Chondrocyte (in vitro differentiated cells): ENCODE measurements at places on chromosomes 4 and X. TPM values are rescaled to one million over a fixed set of nuclear protein-coding genes. Genes with fewer than 3 reads are reported as not detected.

Gene SCLT1
- 11.1 to 23.8 TPM (median 12.3 TPM) in 3 replicates for total RNA-seq

Gene CAPN6
- total RNA-seq, result 0.13 to 0.29 TPM (median 0.17 TPM) in 3 replicates

Gene NR0B1
- total RNA-seq, result not detected in 3 replicates

Gene DGKK
- not detected in 3 replicates for total RNA-seq

Gene ZRSR2
- 12.2 to 21.4 TPM (median 13.9 TPM) in 3 replicates for total RNA-seq

Gene INTU
- 6.1 to 11.4 TPM (median 10.9 TPM) in 3 replicates for total RNA-seq

Gene BMX
- not detected in 3 replicates for total RNA-seq

Gene GCNA
- 3.1 to 4.2 TPM (median 3.2 TPM) in 3 replicates for total RNA-seq

Gene EVC2
- total RNA-seq, result 2.8 to 5.5 TPM (median 5.5 TPM) in 3 replicates

Gene RAB41
- total RNA-seq, result not detected in 3 replicates

Gene SCML1
- 8.4 to 9.4 TPM (median 8.7 TPM) in 3 replicates for total RNA-seq

Gene GPR82
- not detected in 3 replicates for total RNA-seq

Gene IBSP
- total RNA-seq, result 0.90 to 0.95 TPM in 2 of 3 replicates, not detected in the other

Gene FAT1
- 663 to 672 TPM (median 671 TPM) in 3 replicates for total RNA-seq

- H3K36me3 ChIP-seq, result no peaks in the 10 kb centered on the region
- no peaks in the 10 kb centered on the region for H3K4me1 ChIP-seq
- DNase-seq, result no peak
- H3K4me3 ChIP-seq, result no peak overlapping the region
Measured at GRCh38 chrX:4964112-4964511, 1250.7 kb upstream of the PRKX start.

- no peak overlapping the region for H3K4me3 ChIP-seq
- DNase-seq, result no peak
- H3K27ac ChIP-seq, result no peak overlapping the region
- H3K27me3 ChIP-seq, result peaks cover 3% of the 10 kb centered on the region
Measured at GRCh38 chr4:172900900-172901299, 267.7 kb upstream of the GALNT7 start.

- H3K27ac ChIP-seq, result no peak overlapping the region
- no peak overlapping the region for H3K4me3 ChIP-seq
- DNase-seq, result no peak
- H3K4me1 ChIP-seq, result no peaks in the 10 kb centered on the region
Measured at GRCh38 chrX:104913348-104913747, 307.1 kb downstream of the TEX13A start.

GRCh38 chr4:148649652-148650331, 207.6 kb upstream of the NR3C2 start:
- no peak for DNase-seq
- no peak overlapping the region for H3K27ac ChIP-seq
- no peak overlapping the region for H3K4me3 ChIP-seq
- H3K4me1 ChIP-seq, result no peaks in the 10 kb centered on the region
- no peaks in the 10 kb centered on the region for H3K27me3 ChIP-seq

DNA sequence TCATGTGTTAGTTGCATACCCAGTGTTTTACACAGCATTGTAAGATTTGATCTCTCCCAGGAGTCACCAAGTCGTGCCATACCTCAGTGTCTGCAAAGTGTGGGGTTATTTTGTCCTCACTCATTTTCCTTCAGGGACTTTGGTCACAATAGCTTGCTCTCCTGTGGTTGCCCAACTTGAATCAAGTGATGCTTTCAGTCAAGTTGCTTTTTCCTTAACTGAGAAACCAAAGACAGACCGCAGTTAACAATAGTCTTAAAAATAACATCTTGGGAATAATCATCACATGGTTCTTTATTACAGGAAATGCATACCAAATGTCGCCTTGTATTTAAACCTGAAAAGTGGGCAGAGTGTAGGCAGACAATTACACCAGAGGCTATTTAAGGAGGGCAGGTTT, 44.5 kb upstream of the NDP start:
- H3K27ac ChIP-seq, result no peak overlapping the region
- DNase-seq, result no peak
- H3K4me3 ChIP-seq, result no peak overlapping the region
- H3K4me1 ChIP-seq, result peaks cover 9% of the 10 kb centered on the region
- H3K36me3 ChIP-seq, result no peaks in the 10 kb centered on the region

DNA sequence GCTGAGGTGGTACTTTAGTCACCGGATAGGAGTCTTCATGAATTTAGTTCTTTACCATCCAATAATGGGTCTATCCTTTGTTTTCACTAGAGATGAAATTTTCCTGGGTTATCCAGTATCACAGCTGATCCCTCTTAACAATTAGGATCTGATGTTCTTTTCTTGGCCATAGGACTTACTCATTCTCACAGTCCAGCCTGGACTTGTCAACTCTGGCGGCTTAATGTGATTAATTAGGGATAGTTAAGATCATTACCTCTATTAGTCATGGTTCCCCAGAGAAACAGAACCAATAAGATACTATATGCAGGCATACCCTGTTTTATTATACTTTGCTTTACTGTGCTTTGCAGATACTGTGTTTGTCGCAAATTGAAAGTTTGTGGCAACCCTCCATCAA, 272.7 kb upstream of the FAT4 start:
- peaks cover 4% of the 10 kb centered on the region for H3K36me3 ChIP-seq
- H3K27me3 ChIP-seq, result no peaks in the 10 kb centered on the region
- no peak overlapping the region for H3K4me3 ChIP-seq
- DNase-seq, result no peak
- H3K4me1 ChIP-seq, result peaks cover 32% of the 10 kb centered on the region

GRCh38 chr4:18366892-18367291, 345.3 kb upstream of the LCORL start:
- no peak overlapping the region for H3K4me3 ChIP-seq
- no peak for DNase-seq
- H3K27me3 ChIP-seq, result peaks cover 9% of the 10 kb centered on the region
- H3K4me1 ChIP-seq, result peaks cover 9% of the 10 kb centered on the region
- no peak overlapping the region for H3K27ac ChIP-seq

- no peak overlapping the region for H3K27ac ChIP-seq
- H3K4me1 ChIP-seq, result peaks cover 16% of the 10 kb centered on the region
- H3K4me3 ChIP-seq, result no peak overlapping the region
- no peaks in the 10 kb centered on the region for H3K27me3 ChIP-seq
- H3K36me3 ChIP-seq, result no peaks in the 10 kb centered on the region
Measured at GRCh38 chr4:140269369-140269768, 104.1 kb upstream of the SCOC start.

DNA sequence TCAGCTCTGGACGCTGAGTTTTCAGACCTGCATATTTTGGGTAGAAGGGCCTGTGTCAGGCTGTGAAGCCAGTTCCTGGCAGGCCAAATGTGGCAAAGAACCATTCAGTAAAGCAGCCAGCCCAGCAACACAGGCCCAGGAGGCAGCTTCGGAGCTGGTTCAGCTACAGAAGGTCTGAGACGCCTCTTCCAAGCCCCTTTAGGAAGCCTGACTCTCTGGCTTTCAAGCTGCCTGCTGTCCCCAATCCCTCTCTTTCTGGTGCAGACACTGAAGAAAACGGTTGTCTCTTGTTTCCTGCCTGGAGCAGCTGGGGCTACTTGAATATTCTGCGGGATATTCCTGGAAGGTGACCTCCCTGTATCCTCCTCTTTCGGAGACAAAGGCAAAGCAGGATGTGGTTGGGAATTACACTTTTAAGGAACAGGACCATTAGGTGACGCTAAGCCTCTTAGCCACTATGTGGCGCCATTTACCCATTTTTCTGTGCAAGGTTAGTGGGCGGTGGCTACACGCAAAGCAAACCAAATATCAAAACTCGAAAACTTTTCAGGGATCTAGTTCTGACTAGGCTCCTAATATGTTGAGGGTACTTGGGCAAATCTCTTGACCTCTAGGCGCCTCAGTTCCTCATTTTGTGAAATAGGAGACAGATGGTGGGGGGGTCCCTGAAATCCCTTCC, 47.2 kb upstream of the LAS1L start:
- DNase-seq, result no peak
- no peak overlapping the region for H3K4me3 ChIP-seq
- peaks cover 6% of the 10 kb centered on the region for H3K27me3 ChIP-seq
- no peaks in the 10 kb centered on the region for H3K4me1 ChIP-seq
- no peaks in the 10 kb centered on the region for H3K36me3 ChIP-seq

DNA sequence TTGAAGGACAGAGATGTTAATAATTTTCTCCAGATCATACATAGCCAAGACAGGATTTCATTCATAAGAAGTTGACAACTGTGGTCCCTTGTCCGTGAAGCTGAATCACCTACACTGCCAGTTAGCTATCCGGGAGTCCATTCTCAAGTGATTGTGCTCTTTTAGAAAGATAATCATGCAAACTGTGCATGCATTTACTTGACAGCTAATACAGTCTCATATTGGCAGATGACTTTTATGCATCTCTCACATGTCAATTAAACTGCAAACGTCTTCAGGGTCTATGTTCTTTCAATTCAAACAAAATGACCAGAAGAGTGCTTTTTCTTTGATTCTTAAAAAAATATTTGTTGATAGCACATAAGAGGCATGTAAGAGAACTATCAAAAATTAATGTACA, 1572.9 kb downstream of the C4orf33 start:
- no peaks in the 10 kb centered on the region for H3K4me1 ChIP-seq
- DNase-seq, result no peak
- H3K4me3 ChIP-seq, result no peak overlapping the region
- H3K27ac ChIP-seq, result no peak overlapping the region
- no peaks in the 10 kb centered on the region for H3K36me3 ChIP-seq

DNA sequence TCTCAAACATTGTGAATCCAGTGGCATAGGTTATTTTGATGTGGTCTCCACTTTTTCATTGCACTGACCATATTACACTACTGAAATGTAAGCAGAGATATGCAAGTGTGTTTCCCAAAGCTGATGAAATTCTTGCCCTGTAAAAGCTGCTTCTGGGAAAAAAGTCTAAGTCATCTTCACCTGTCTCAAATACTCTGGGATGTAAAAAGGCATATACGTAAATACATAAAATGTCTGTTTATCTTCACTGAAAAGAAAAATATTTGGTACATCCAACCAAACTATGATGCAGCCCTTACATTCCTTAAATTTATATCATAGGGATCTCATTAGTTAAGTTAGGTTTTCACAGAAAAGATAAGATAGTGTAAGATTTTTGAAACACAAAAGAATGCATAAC, 7.9 kb downstream of the KDR start:
- no peak overlapping the region for H3K27ac ChIP-seq
- H3K4me3 ChIP-seq, result no peak overlapping the region
- no peak for DNase-seq
- H3K27me3 ChIP-seq, result peaks cover 16% of the 10 kb centered on the region
- H3K36me3 ChIP-seq, result peaks cover 1% of the 10 kb centered on the region
- no peaks in the 10 kb centered on the region for H3K4me1 ChIP-seq

- no peak overlapping the region for H3K4me3 ChIP-seq
- H3K4me1 ChIP-seq, result no peaks in the 10 kb centered on the region
- peaks cover 1% of the 10 kb centered on the region for H3K36me3 ChIP-seq
- no peak overlapping the region for H3K27ac ChIP-seq
Measured at GRCh38 chr4:69849969-69850368, 10.0 kb downstream of the SULT1E1 start.

- H3K4me1 ChIP-seq, result peaks cover 24% of the 10 kb centered on the region
- peak within 1 kb of the TSS; percentile 81 for H3K4me3 ChIP-seq
- H3K36me3 ChIP-seq, result no peaks in the 10 kb centered on the region
- peaks cover 6% of the 10 kb centered on the region for H3K27me3 ChIP-seq
- DNase-seq, result peak; percentile 98
Measured at GRCh38 chrX:91434351-91435168, at the start of gene PABPC5. PABPC5 (plus strand) TSS chrX:91434839; CDS start chrX:91435578, 739 bp downstream.

- peaks cover 1% of the 10 kb centered on the region for H3K36me3 ChIP-seq
- H3K27me3 ChIP-seq, result no peaks in the 10 kb centered on the region
- H3K4me3 ChIP-seq, result no peak overlapping the region
- no peak overlapping the region for H3K27ac ChIP-seq
Measured at GRCh38 chrX:134528960-134529359, 69.0 kb downstream of the HPRT1 start.

- H3K4me1 ChIP-seq, result peaks cover 43% of the 10 kb centered on the region
- H3K36me3 ChIP-seq, result no peaks in the 10 kb centered on the region
Measured at GRCh38 chrX:110412971-110413726, 54.5 kb downstream of the RTL9 start.

- peaks cover 10% of the 10 kb centered on the region for H3K4me1 ChIP-seq
- H3K4me3 ChIP-seq, result no peak overlapping the region
- H3K27me3 ChIP-seq, result no peaks in the 10 kb centered on the region
- H3K36me3 ChIP-seq, result no peaks in the 10 kb centered on the region
Measured at GRCh38 chr4:76499461-76499860, 64.4 kb downstream of the SHROOM3 start.

DNA sequence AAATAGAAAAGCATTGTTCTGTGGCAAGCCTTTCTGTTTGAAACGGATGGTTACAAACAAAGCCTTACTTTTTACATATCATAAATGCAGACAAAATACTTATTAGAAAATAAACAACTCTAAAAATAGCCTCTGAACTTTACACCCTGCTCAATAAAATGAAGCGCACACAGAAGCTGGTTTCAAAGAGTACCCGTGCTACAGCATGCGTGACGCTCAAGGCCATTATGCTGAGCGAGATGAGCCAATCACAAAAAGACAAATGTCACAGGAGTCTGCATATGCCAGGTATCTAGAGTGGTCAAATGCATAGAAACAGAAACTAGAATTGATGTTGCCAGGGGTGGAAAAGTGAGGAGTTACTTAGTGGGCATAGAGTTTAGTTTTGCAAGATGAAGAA, 326.5 kb upstream of the GATB start:
- H3K4me3 ChIP-seq, result no peak overlapping the region
- peaks cover 7% of the 10 kb centered on the region for H3K4me1 ChIP-seq
- H3K27me3 ChIP-seq, result peaks cover 20% of the 10 kb centered on the region
- no peak overlapping the region for H3K27ac ChIP-seq
- DNase-seq, result no peak

DNA sequence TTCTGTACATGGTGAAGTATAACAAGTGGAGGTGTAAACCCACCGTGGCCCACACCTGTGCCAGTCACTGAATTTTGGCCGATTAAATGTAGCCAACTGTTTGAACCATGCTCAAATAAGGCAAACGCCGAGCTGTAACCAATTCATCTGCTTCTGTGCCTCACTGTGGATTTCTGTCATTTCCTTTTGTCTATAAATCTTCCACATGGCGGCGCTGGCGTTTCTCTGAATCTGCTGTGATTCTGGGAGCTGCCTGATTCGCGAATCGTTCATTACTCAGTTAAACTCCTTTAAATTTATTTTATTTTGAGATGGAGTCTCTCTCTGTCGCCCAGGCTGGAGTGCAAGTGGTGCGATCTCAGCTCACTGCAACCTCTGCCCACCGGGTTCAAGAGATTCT, 19.2 kb downstream of the SUPT20HL2 start:
- no peak overlapping the region for H3K27ac ChIP-seq
- no peaks in the 10 kb centered on the region for H3K27me3 ChIP-seq
- H3K4me1 ChIP-seq, result peaks cover 5% of the 10 kb centered on the region
- H3K36me3 ChIP-seq, result no peaks in the 10 kb centered on the region
- no peak for DNase-seq
- no peak overlapping the region for H3K4me3 ChIP-seq
